ENCODE measurements at places on chromosomes 2 and 18.

GRCh38 chr2:212005085-212005671 lies 533.4 kb downstream of the ERBB4 start:
- DNase-seq, result peak; percentile 12

DNA sequence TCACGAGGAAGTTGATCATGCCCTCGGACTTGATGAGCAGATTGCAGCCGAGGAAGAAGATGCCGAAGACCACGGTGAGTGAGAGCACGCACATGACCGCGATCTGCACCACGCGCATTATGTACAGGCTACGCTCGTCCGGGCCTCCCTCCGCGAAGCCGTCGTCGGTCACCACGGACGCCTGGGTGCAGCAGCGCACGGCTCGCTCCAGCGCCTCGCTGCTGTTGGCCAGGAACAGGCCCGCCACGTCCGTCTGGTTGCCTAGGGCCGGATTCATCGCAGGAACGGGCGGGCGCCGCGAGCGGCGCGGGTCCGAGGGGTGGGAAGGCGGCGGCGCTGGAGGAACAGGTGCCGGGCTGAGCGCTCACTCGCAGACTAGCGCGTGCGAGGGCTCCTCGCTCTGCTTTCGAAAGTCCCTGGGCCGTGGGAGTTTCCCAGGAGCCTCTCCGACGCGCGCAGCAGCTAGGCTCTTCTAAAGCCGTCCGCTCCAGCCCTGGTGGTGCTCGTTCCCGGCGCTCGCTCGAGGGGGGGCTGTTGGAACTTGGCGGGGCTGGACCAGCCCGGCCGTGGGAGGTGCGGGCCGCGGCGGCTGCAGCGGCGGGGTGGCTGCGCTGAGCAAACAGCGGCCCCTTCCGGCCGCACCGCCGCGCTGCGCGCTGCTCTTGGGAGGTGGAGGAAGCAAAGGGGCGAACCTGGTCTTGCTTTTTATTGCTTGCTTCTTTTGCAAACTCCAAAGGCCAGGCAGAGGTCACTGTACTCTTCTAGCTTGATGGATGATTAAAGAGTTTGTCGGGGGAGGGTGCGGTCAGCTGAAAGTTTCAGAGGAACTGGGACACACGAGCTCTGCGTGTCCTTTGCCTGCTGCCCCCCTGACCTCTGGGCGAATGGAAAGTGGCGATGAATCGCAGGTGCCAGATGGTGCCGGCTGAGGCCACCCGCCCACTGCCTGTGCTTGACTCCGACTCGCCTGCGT lies at the start of gene RPRM:
RPRM (minus strand) TSS at position 474 of the 973 bp plus-strand sequence; CDS start at position 277, 197 bp downstream.
- peak; percentile 89 for DNase-seq

DNA sequence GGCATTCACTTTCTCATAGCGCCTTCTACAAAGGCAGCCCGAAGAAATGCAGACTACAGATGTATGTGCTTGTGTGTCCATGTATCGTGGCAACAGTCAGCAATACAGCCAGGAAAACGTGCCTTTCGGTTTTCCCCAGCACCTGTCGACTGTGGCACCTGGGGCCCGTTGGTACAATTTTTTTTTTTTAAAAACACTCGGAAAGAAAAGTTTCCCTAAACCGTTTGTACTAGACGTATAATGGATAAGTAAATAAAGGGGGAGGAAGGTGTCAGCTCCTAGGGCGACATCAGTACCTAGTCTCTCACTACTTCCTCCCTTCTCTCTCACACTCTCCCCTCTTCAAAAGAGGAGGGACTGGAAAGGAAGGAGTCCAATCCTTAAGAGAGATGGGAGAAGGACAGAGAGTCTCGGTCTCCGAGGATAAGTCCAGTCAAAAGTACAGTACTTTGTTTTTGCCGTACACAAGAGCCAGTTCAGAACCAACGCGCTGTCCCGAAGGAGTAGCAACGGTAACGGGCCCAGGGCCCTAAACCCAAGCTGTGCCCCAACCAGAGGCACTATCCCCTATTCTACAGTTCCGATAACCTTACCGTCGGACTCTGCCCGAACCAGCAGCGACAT lies 759 bp downstream of the PPP4R3B start:
- peak; percentile 39 for DNase-seq

GRCh38 chr2:181152701-181153100 lies 172.3 kb downstream of the UBE2E3 start:
- no peak for DNase-seq

DNA sequence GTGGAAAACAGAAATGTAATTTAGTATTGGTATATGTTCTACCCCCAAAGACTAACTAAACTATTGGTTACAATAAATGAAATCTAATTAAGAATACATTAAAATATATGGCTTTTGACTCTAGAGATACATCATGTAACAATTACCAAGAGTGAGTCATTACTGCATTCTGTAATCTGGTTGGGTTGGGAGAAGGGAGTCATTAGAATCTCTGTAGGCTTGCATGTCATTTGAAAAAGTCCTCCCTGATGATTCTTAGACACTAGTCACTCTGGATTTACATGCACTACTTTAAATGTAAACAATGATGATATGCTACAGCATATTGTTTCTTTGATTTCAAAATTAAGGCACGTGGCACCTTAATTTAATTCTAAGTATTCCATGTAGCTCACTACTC lies 293.4 kb upstream of the CHST9 start:
- DNase-seq, result no peak

GRCh38 chr2:215764441-215765048 lies 248.8 kb downstream of the MREG start:
- peak; percentile 35 for DNase-seq

DNA sequence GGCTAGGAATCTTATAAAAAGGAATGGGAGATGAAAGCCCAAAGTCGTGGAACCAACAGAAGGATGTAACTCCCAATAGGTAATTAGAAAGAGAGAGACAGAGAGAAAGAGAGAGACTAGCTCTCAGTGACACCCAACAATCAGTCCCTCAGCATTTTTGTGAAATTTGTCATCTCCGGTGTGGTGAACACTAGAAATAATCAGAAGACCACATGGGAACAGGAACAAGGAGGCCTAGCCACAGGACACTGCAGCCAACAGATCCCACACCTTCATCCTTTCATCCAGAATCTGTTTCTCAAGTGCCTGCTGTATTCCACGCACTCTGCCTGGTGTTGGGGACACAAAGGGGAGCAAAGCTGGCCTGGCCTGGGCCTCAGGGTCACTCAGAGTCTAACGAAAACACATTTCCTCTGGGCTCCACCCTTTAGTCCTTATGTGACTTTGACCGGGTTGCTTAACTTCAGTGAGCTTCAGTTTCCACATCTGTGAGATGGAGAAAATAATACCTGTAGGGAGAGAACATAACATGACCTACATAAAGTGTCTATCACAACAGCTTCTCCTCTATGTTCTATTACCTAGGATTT lies 53.1 kb downstream of the EHD3 start:
- DNase-seq, result no peak

DNA sequence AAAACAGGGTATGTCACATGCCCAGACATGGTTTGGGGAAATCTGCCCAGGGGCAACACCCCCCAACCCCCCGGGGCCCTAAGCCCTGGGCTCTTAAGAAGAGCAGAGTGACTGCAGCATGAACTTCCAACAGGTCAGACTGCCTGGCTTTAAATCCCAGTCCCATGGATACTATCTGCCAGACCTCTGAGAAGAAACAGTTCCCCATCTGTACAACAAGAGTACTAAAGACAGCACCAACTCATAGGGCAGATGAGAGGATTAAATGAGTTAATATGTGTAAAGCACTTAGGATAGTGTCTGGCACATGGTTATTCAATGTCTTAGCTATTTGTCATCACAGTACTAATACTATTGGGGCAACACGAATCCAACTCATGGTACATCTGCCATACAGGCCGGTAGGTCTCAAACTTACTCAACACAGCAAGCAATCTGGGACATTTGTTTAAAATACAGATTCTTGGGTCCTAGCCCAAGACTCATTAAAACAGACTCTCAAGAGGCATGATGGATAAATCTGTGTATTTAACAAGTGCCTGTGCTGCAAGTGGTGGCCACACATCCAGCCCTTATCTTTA lies 23.4 kb downstream of the CDH2 start:
- DNase-seq, result no peak

DNA sequence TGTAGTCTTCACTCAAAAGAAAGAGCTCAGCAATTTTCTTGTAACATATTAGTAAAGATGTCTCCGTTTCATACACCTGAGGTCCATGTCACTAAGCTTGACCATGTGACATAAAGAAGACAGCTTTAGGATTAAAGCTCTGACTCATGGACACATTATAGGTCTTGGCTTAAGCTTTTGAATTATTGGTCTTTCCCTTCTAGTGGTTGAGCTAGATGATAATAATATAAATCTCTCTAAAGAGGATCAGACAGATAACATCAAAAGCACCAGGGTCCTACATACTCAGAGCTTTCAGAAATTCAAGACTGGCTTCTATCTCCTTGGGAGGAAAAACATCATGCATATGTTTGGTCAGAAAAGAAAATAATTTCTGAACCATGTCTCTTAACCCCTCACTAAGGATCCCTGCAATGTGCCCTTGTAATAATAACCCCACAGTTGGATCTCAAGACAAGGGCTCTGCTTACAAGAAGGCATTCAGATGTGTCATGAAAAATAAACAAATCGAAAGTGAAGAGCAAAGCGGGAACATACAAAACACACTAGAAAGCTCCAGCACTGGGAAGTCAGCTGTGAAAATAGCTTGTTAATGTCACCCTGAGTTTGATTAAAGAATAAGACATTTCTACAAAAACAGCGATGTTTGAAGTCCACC lies 174.5 kb downstream of the PID1 start:
- no peak for DNase-seq

DNA sequence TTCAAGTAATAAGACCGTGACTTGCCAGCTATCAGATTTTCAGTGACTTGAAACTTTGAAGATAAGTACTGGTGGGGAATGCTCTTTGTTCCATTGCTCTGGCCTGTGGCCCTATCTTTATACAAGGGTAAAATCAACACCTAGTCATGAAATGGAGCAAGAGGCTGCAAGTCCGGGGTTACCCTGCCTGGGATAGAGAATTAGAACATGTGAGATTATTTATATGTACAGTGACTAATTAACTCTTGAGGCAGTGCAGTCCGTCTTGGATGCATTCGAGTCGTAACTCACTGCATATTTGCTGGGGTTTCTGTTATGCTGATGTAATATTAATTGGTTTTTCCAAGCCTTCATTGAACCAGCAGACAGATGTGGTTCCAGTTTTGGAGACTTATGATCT lies 105.8 kb upstream of the LYPD6 start:
- DNase-seq, result no peak

DNA sequence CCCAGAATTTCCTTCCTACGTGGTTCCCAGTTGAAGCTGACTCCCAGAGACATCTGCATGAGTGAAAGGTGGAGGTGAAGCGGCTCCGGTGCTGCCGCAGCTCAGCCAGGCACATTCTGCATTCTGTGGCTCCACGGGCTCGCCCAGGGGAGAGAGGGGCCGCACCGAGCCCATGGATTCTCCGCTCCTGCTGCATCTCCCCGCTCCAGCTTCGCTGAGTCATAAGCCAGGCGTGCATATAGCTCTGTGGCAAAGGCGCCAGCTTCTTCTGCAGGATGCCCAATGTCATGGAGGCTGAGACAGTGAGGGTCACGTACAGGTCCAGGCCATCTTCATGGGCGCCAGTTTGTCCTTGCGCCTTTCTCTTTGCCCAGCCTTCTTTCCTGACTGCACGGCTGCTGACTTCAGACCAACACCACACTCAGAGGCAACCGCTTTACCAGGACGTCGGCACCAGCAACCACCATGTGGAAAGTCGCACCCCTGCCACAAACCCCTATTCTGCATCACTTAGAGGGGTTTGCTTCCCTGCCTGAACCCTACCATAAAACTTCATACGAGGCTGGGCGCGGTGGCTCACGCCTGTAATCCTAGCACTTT lies 215.7 kb downstream of the MGAT5 start:
- no peak for DNase-seq

- no peak for DNase-seq
These were observed 2.1 kb downstream of the EFR3B start for GRCh38 chr2:25044011-25044410.

- DNase-seq, result no peak
These were observed 60.6 kb downstream of the CCDC93 start for GRCh38 chr2:117953231-117953630.

DNA sequence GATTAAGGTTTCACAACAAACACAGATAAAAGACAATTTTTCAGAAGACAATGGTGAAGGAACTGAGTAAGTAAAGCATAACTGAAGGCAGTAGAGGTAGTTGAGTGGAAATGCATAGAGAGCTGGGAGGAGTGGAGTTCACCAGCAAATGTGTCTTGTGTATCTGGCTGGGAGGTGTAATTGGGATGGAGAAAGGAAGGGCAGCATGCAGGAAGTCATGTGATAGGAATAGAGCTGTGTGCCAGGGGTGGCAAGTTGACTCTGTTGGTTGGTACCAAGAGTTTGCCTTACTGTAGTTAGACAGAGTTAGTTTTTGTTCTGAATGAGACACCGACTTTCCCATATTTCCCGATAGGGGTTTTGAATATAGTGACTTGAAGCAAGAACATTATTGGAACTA lies 56.3 kb downstream of the FMNL2 start:
- no peak for DNase-seq

DNA sequence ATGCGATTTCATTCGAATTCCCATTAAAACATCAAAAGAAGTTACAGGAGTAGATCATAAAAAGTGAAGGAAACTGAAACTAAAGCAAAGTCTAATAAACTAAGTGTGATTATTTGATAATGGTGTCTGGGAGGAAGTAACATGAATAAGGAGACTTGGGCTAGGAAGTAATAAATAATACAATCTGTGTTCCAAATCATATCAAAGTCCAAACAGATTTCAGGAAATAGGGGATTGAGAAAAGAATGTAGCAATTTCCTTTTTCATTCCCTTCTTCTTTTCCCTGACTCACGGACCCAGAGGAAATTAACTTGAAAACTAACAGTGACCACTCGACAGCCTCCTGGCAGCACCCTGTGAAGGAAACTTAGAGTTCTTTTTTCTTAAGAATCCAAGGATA lies 758.4 kb upstream of the GCFC2 start:
- no peak for DNase-seq

DNA sequence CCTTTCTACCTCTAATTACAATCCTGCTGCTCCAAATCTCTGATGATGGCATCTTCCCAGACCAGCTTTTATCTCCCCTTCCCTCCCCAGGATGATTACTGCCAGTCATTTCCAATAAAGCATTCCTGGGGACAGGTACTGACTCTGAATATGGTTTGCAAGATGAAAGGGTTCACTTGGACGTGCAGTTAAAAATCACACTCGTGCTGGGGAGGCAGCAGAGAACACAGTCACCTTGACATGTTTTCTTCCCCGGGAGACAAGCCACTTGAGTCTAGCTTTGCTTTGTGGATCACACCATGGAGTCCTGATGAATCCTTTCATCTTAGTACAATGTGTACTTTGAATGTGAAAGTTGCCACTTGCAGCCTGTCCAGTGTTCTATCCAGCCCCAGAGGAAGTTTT lies 175.0 kb downstream of the ALPK2 start:
- no peak for DNase-seq

- DNase-seq, result no peak
These were observed 230.7 kb downstream of the KCNH7 start for GRCh38 chr2:162607915-162608314.

All from AG08396 (cell line).